Activated T-cell treated with anti-CD3 and anti-CD28 coated beads for 48 hours (primary cell): ENCODE measurements at places on chromosomes 16 and 17.

- no peak for DNase-seq
Measured at GRCh38 chr17:65660078-65660477, 98.6 kb upstream of the AXIN2 start.

DNA sequence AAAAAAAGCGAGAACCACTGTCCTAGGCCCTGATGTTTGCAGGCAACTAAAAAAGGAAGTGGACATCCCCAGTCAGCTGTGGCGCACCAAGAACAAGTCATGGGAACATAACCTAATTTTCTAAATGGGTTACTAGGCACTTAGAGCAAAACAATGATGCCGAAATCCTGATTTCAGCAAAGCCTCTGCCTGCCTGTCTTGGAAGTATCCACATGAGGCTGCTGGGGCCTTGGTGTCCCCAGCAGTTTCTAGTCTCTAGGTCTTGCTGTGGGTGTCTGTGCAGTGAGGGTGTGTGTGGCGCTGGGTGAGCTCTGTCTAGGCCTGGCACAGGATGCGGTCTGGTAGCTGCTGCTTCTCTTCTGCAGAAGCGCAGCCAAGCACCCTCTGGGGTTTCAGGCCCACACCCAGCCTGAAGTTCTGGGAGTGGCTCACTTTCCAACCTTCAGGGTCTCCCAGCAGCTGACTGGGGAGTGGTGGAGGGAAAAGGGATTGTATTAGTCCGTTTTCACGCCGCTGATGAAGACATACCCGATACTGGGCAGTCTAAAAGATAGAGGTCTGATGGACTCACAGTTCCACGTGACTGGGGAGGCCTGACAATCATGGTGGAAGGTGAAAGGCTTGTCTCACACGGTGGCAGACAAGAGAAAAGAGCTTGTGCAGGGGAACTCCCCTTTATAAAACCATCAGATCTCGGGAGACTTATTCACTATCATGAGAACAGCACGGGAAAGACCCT lies 21.1 kb downstream of the STH start:
- DNase-seq, result peak; percentile 36

- no peak for DNase-seq
Measured at GRCh38 chr17:78118801-78119241, 9.7 kb downstream of the TMC6 start.

GRCh38 chr17:57442914-57443571 lies 186.7 kb downstream of the MSI2 start:
- DNase-seq, result peak; percentile 59

DNA sequence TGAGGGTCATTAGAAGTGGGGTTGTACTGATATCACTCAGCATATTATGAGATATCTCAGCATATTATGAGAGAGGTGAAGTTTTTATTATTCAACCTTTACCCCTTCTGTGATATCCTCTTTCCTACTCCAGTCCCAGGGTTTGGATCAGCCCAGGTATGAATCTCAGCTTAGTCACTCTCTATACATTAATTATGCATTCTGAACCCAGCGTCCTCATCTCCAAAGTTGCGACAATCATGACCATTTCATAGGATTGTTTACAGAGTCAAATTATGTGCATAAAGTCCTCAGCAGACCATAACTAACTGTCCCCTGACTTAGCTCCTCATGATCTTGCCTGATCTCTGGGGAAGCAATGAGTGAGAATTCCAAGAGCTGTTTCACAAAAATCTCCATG lies 20.5 kb upstream of the BLMH start:
- DNase-seq, result no peak

- DNase-seq, result no peak
Measured at GRCh38 chr17:81002013-81002384, 10.4 kb downstream of the CHMP6 start.

- no peak for DNase-seq
Measured at GRCh38 chr17:74646231-74646630, 22.7 kb upstream of the CD300E start.

DNA sequence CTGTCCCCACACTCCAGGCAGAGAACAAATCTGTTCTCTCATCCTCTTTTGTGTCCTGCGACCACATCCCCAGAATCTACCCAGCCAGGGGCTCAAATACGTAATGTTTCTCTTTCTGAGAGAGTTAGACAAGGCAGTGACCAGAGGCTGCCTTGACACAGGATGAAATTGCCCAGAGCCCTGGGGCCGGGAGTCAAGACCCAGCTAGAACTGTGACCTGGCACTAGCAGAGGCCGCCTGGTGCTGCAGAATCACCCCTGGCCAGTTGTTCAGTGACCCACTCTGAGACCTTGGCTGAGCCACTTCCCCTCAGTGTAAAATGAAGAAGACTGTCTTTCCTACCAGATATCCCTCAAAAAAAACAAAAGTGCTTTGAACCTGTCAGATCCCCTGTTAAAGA lies 72.5 kb downstream of the USP22 start:
- DNase-seq, result no peak

GRCh38 chr16:57798953-57799599 lies 3.2 kb downstream of the KIFC3 start:
- DNase-seq, result no peak

DNA sequence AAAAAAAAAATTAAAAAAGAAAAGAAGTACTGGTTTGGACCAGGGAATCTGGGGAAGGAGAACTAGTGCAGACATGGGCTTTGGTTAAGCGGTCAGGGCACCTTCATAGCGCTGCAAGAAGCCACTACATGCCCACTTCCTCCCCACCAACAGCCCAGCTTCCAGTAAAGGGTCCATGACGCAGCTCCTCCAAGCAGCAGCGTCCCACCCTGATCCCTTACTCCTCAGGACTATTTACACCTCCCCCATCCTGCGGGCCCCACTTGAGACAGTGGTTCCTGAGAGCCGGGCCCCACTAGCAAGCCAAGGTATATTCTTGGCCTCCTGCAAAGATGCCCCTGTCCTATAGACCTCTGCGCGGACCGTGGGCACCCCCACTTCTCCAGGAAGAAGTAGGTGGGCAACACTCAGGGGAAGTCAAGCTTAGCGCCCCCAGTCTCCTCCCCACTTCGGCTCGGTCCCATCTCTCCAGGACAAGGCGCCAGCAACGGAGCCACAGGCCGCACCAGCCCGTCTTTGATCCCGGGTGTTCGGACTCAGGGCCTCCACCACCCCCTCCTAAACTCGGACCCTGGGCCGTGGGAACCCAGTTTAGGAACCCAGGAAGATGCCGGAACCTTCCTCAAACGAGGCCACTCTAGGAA lies 913 bp upstream of the PRR14 start:
- no peak for DNase-seq

GRCh38 chr17:38741461-38741860 lies 6.7 kb downstream of the PCGF2 start:
- no peak for DNase-seq

GRCh38 chr17:79188048-79188447 lies 113.4 kb downstream of the ENGASE start:
- peak; percentile 12 for DNase-seq

- peak; percentile 14 for DNase-seq
Measured at GRCh38 chr17:20156196-20157000, 147.2 kb downstream of the SPECC1 start.

DNA sequence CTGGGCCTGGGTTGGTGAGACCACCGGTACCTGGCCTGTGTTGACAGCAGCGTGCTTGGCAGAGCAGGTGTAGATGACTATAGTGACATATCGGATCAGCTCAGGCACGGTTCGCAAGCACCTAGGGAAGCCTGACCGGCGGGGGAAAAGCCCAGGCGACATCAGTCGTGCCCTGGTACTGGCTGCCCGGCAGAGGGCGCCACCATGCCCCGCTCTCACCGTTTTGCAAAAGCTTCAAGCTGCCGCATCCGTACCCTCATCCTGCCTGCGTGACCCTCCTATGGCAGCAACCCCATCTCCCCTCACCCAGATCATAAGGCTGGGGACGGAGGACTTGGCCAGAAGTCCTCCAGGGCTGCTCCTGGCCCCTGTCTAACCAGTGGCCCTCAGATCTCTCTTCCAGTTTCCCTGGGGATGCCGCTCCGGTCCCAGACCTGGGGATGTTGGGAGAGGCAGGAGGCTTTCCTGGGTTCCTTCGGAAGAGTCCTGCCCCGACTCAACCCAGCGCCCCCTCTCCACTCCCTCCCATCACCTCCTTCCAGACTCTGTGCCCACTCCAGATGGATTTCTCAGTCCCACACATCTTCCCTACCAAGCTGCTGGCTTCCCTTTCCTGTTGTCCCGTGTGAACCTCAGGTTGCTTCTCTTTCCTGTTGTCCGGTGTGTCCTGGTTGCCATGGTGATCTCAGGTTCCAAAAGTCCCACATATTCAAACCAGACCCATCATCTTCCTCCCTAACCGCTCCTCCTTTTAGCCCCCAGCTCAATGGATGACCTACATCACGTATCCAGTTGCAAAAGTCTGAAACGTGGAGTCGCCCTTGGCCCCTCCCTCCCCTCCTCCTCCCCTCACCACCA lies 13.7 kb downstream of the ALOX12B start:
- peak; percentile 81 for DNase-seq

DNA sequence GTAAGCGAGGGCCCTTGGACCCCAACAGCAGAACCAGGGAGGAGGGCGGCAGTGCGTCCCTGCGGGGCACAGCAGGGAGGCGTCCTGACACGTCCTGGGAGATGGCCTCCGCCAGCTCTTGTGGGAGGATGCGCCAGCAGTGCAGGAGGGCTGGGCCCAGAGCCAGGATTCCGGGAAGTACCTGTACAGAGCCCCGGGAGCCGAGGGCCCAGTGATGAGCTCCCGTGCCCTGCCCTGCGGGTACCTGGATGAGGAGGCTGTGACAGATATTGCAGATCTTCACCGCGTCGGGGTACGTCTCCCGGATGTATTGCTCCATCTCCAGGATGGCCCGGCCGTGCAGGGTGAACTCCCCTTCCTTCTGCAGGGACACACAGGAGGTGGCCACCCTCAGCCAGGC lies 23.1 kb downstream of the KDM8 start:
- no peak for DNase-seq

DNA sequence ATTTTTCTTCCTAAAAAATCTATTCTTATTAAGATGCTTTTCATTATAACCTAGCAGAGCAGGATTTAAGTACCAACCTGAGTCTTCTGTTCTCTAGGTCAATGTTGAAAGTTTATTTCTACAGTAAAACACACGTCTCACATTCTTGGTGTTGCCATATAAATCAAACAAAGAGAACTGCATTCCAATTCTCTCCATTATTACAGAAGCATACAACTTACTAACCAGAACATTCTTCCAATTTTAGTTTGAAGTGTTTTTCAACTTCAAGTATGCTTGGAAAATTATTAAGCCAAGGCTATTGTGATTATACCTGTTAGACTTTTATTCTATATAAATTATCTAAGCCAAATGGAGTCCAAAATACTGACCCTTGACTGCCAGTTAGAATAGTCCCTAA lies 110.4 kb upstream of the PMFBP1 start:
- no peak for DNase-seq

- DNase-seq, result no peak
Measured at GRCh38 chr16:5512014-5512413, 414.4 kb upstream of the EEF2KMT start.

DNA sequence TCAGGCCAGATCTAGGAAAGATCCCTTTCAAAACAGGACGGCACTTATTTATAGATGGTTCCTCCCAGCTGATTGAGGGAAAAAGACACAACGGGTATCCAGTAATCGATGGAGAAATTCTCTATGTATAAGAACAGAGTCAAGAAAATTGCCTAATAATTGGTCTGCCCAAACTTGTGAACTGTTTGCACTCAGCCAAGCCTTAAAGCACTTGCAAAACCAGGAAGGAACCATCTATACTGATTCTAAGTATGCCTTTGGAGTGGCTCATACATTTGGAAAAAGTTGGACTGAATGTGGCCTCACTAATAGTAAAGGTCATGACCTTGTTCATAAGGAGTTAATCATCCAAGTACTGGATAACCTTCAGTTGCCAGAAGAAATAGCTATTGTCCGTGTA lies 5.9 kb downstream of the HPR start:
- no peak for DNase-seq

DNA sequence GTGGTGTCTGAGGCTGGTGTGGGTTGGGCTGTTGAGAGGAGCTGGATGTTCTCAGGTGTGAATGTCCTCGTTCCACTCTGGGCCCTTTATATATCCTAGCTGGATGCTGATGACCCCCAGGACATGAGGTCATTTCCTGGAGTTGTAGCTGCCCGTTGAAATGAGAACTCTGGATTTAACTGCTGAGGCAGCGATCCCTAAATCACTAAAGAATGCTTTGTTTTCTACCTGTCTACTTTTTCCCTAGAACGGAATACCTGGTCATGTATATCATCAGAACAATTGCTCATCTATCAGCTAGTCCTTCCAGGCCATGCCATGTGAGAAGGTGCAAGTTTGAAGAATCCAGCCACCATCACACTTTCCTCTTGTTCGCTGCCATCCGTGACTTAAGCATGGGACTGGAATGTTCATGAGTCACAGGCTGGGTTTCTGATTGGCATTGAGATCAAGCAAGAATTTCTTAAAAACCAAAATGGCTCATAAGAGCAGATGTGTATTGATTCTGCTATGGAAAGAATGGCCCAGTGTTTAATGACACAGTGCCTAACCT lies at the start of gene KRTAP2-3:
Gene KRTAP2-3 (minus strand): TSS at position 63 of the 553 bp plus-strand sequence. CDS start 64 bp downstream, outside the sequence.
- DNase-seq, result no peak

DNA sequence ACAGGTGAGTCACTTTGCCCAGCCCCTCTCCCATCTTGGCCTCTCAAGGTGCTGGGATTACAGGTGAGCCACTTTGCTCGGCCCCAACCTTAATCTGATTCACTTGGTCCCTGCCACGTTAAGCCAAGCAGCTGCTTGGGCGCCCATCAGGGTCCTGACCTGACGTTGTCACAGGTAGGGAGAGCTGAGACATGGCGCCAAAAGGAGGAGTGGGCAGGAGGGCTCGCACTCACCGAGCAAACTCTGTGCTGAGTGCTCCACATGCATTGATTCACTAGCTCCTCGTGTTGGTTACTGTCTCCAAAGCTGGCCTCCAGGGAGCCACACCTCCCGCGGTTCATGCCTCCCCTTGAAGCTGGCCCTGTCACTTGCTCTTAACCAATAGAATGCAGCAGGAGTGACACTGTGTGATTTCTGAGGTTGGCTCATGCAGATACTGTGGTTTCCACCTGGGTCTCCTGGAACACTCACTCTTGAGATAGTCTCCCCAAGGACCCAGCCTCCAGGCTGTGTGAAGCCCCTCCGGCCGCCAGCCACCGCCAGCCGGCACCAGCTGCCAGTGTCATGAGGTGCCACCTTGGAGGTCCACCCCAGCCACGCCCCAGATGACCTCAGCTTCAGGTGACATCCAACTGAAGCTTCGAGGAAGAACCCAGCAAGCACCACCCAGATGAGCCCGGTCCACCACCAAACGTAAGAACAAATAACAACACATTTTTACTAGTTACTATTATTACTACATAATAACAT lies 223.0 kb downstream of the GSG1L start:
- no peak for DNase-seq

DNA sequence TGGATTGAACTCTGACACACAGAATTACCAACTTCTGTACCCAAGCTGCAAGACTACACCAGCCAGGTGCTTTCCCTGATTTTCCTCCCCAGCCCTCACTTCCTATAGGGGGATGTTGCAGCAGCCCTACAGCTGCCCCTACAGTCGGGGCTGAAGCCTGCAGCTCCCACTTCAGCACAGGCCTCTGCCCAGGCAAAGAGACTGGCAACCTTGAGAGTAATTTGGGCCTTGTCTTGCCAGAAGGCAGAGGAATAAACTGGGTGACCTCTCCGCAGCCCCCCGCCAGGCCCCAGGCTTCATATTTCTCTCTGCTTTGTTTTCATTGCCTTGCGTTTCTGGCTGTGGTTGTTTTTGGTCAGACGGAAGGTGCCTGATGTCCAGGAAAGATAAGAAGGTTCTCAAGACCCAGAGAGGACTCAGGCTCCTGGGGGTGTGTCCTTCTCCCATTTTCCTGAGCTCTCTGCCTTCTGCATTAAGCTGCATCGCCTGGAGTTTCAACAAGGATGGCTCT lies 32.0 kb downstream of the SLC6A4 start:
- DNase-seq, result no peak
